Frontal cortex (tissue), 4 donors: ENCODE measurements at places on chromosomes 16 and 17. TPM values are rescaled to one million over a fixed set of nuclear protein-coding genes. Genes with fewer than 3 reads are reported as not detected.

PARD6A gene
- 9.4 TPM for total RNA-seq

NACA2 gene
- total RNA-seq = not detected

UTS2R gene
- total RNA-seq = not detected

KRTAP29-1 gene
- not detected for total RNA-seq

HOXB4 gene
- total RNA-seq = not detected

MAF gene
- total RNA-seq = 15.9 TPM

NPIPB9 gene
- 2.4 TPM for total RNA-seq

SOX15 gene
- 1.2 TPM for total RNA-seq

HBA2 gene
- 823 TPM for total RNA-seq

GRB2 gene
- total RNA-seq = 159 TPM
